ENCODE measurements at places on chromosomes 3 and 15.

- no peak for DNase-seq
These were observed 112.0 kb upstream of the MCTP2 start for GRCh38 chr15:94119298-94119811.

GRCh38 chr3:136671921-136672320 is 80.3 kb downstream of the STAG1 start:
- no peak for DNase-seq

DNA sequence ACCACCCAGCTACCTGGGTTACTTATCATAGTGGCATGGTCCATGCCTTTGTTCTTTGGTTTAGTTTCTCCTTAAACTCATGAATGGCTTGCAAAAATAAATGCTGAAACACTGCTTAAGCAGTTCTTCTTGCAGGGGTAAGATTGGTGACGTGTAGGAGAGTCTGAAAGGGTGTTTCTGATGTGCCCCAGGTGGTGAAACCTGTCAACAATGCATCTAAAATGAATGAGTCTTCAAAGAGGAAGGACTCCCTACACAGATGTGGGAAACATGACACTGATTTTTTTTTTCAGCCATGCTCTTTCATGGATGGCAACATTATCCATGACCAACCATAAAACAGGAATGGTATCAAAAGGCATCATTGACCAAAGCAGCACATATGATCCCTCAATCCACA is 72.0 kb downstream of the KCNH8 start:
- no peak for DNase-seq

DNA sequence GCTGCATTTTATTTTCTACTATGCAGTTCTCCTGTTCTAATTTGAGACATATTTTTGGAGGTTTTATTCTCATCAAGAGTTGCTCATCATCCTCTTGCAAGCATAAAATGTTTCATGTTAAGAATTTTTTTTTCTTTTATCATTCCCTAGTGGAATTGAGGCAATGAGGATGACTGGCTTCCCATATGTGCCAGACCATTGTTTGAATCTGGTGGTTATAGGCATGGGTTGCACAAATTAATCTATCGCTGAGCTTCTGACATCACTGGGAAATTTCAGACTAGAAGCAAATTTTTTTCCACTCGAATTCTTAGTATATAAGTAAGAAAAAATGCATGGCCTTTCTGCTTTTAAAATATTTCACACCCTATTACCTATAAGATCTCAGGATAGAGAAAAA is 279.1 kb upstream of the PLSCR5 start:
- no peak for DNase-seq

GRCh38 chr3:187263270-187263669 is 28.3 kb downstream of the MASP1 start:
- DNase-seq = no peak

- no peak for DNase-seq
These were observed 9.3 kb upstream of the TOPAZ1 start for GRCh38 chr3:44232407-44232806.

All from kidney capillary endothelial cell (primary cell).